Bronchial epithelial cell (primary cell): ENCODE measurements at places on chromosomes 1 and 21.

DNA sequence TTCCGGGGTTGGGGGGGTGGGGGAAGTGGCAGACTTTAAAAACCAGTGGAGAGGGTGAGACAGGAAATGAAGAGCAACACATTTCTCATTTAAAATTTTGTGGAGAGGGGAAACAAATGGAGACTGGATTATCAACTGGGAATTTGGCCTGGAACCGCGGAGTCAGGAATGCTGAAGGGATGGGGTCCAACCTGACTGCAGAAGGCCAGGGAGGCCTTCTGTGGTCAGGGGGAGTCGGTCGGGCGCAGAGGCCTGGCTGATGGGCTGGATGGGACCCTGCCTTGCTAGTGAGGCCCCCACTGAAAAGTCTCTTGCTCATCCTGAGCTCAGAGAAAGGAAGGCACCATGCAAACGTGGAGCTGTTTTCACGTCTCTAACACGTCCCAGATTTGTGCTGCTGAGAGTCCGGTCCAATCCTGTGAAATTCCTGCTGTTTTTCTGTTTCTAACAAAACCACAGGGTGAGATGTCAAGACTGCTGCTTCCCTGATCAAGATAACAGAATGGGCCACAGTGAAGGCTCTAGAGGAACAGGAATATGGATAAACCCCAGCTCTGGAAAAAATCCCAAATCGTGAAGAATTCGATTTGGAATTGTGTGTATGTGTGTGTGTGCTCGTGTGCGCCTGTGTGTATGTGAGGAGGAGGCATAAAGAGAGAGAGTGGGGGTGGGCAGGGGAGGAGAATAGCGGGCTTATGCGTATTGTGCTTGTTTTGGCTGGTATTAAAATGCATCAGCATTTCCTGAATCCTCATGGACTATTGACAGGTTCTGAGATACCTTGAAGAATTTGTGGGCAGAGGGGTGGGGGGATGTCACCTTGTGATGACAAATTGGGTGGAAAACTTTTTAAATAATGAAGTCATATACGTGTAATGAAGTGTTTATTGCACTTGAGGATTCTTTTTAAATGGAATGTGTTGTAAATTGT lies 117.4 kb downstream of the NGF start:
- no peak for DNase-seq

- no peak for DNase-seq
Measured at GRCh38 chr1:233245191-233245765, 50.2 kb downstream of the PCNX2 start.

DNA sequence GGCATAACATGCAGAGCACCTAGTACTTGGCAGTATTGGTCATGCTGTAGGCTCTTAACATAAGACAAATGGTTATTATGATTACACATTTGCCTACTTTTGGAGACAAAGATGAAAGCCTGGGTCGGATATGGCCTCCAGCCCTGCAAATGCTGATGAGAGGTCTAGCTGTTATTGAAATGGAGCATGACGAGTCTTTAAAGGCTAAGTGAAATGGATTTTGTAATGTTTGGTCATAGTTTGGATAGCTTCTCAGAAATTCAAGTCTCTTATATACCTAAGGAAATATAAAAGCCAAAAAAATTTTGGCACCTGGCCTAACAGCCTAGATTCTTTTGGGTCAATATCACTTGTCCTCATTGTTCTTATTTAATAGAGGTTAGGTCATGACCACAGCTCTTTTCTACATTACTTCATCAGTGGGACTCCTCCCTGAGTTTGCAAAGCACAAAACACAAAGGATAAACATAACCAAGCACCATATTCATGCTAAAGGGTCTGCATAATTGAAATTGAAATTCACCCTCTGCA lies 69.2 kb upstream of the WLS start:
- no peak for DNase-seq

DNA sequence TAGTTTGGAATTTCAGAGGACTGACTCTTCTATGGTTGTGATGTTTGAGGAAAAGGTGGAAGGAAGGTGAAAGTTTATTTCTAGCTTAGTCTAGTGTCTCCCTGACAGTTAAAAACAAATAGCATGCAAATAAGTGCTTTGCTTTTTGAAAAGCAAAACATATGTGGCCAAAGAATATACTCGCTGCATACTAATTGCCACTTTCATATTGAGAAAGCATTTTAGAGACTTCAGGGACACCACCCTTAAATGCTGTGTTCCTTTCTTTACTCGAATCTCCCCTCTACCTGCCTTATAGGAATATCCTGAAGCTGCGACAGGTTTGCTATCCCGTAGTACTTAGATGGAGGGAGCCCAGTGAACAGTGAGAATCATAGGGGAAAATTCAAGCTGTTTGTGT lies 23.2 kb downstream of the GLUL start:
- DNase-seq: no peak

GRCh38 chr1:58815069-58815685 lies 31.3 kb upstream of the JUN start:
- DNase-seq: peak; percentile 81

DNA sequence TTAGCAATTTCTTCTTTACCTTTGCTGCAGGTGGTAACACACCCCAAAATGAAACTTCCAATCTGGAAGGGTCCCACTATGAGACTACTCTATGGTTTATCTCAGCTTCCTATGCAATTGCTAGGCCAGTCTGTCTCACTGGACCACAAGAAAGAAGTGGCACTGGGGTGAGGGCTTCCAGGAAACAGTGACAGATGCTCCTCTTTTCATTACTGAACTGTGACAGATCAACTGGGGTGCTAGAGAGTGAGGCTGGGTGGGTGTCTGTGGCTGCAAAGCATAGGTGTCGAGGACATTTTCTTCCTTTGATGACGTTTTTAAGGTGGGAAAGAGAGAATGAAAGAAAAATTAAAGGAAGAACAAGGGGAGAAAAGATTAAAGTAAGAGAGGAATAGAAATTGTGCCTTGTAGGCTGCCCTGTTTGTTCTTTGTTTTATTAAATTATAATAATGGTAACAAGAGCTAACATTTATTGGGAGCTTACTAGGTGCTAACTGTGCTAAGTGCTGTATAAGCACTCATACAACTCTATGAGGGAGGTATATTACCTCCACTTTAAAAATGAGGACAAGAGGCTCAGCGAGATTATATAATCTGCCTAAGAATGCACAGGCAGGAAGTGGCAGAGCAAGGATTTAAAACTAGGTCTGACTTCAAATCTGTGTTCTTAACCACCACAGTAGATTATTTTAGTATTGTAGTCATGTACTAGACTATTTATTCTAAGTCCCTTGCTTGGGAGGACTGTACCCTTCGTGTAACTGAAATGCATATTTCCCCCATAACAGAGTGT lies 27.8 kb upstream of the DMRTA2 start:
- no peak for DNase-seq

DNA sequence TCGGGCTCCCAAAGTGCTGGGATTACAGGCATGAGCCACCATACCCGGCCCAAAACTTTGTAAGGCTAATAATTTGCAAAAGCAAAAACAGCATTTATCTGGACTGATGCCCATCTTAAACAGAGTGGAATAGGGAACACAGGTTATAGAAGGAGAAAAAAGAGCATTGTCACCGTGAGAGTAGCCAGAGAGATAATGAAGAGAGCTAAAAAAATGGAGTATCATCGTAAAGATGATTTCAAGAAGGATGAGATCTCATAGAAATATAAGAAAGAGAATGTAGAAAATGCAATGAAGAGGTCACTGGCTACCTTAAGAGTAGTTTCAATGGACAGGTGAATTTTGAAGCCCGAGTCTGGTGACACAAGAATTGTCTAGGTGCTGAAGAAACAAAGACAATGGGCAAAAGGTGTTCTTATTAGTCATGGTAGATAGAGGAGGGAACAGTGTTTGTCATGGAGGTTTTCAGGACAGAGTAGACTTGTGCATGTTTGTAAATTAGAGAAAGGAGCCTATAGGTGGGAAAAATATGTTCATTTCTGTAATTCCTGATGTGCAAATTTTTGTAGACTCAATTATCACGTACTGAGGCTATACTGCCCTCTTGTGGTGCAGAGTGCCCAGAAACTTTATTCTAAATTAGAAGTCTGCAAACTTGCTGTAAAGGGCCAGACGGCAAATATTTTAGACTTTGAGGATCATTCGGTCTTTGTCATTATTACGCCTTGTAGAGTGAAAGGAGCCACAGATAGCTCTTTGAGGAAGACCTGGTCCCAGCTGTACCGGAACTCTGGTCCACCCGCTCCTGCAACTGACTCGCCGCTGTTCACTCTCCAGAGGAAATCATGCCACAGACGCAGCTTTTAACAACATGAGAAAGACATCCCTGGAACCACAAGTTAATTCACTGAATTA lies 8.1 kb upstream of the TMEM183A start:
- DNase-seq: peak; percentile 56

GRCh38 chr1:228974273-228974672 lies 239.0 kb downstream of the RHOU start:
- DNase-seq: no peak

DNA sequence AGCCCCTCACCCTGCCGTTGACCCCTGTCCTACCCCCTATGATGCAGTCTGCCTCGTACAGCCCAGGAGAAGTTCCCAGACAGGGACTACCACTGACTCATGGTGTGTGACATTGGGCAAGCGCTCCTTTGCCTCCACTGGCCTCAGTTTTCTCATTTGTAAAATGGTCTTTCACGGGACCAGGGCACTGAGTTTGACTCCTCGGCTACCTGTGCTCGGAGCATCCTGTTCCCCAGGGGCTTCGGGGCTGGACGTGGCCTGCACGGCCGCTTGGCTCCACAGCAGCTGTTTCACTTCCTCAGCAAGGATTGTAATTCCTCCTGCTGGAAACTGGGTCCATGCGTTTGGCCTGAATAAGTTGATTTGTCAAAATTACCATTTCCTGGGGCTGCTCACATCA lies 277.3 kb downstream of the MATN1 start:
- no peak for DNase-seq

GRCh38 chr1:240611228-240611618 lies 732 bp downstream of the GREM2 start:
- no peak for DNase-seq

- DNase-seq: no peak
Measured at GRCh38 chr1:5481889-5482288, 510.3 kb downstream of the NPHP4 start.

GRCh38 chr1:81554534-81554933 lies 246.2 kb upstream of the ADGRL2 start:
- DNase-seq: no peak

GRCh38 chr21:45602106-45602505 lies 41.4 kb upstream of the PCBP3 start:
- DNase-seq: no peak

GRCh38 chr1:84715342-84716019 lies 25.2 kb upstream of the SSX2IP start:
- no peak for DNase-seq

GRCh38 chr1:5651964-5652821 lies 340.0 kb downstream of the NPHP4 start:
- DNase-seq: peak; percentile 99

GRCh38 chr21:45004481-45005247 lies 64.8 kb downstream of the SLX9 start:
- DNase-seq: peak; percentile 15

GRCh38 chr1:47738560-47739182 lies 258.5 kb downstream of the TRABD2B start:
- peak; percentile 30 for DNase-seq

DNA sequence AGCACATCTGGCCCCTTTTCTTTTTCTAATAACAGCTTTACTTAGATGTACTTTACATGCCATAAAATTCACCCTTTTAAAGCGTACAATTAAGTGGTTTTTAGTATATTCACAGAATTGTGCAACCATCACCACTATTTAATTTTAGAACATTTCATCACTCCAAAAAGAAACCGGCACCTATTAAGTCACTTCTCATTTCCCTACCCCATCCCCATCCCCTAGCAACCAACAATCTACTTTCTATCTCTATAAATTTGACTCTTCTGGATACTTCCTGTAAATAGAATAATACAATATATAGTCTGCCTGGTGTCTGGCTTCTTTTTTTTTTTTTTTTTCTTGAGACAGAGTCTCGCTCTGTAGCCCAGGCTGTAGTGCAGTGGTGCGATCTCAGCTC lies 59.5 kb upstream of the ENAH start:
- DNase-seq: no peak

- DNase-seq: no peak
Measured at GRCh38 chr1:213767683-213768082, 220.1 kb upstream of the PROX1 start.

GRCh38 chr1:245953876-245954660 lies 553.0 kb downstream of the SMYD3 start:
- DNase-seq: no peak

DNA sequence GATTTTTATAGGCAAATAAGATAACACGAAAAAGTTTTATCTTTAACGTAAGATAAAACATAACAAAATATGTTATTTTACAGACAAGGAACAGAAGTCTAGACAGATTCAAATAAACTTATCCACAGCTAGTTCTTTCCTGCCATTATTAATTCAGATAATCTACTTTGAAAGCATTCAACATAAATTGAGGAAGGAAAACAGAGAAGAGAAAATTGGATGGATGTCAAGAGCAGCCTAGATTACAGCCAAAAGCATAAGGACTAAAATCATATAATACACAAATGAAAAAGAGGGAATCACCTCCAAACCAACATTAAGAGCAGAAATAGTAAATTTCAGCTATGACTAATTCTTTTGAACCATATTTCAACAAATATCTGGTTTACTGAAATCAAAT lies 15.5 kb downstream of the TRIM33 start:
- no peak for DNase-seq

DNA sequence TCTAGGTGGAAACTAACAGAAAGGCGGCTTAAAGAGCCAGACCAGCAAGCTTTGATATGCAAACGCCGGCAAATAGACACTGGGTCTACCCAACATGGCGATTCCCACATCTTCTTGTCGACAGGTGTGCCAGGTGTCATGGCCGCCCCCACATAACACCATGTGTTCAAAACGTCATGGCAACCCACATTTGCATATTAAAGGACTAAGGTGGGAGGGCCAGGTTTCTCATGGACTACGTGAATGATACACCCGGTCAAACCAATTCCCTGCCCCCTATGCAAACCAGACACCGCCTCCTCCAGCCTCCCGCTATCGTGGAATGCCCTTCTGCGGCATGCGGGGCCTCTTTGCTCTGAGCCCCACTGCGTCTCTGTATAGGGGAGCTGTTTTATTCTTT lies 41.3 kb downstream of the ICOSLG start:
- no peak for DNase-seq

DNA sequence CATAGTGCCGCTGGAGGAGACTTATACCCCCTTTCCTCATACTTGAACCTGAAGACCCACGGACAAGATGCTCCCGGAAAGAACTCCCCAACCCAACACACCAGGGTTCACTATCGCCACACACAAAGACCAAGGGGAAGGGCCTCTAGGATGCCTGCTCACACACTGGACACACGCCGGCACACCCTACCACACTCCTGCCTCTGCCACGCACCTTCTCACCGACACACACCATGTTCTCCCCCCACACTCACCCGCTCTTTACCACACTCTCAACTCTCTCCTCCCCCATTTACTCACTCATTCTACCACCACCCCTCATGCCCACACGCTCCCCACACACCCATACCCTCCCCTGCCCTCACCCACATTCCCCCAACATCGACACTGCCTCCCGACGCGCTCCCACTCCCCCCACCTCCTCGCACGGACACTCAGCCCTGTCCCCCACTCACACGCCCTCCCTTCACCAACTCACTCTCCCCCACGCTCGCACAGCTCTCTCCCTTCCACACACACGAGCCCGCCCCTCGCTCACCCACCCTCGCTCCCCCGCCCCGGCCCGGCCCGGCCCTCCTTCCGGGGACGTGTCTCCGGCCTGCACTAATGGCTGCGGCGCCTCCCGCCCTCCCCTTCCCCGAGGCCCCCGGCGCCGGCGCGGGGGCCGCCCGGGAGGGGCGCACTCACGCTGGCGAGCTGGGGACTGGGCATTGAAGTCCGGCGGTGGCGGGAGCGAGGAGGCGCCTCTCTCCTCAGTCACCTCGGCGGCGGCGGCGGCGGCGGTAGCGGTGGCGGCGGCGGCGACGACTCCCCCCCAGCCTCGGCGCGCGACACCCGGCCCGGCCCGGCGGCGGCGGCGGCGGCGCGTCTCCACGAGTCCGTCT lies 626 bp downstream of the PTP4A2 start:
- peak; percentile 35 for DNase-seq
